NB4 (cell line): ENCODE measurements at places on chromosomes 3 and 15.

GRCh38 chr3:181454451-181455027, 257.2 kb upstream of the SOX2 start:
- DNase-seq = no peak

GRCh38 chr3:14861031-14861430, 42.3 kb downstream of the FGD5 start:
- DNase-seq = peak; percentile 13

GRCh38 chr15:33746203-33746602, 222.1 kb upstream of the CHRM5 start:
- DNase-seq = no peak

- no peak for DNase-seq
These were observed 282.7 kb downstream of the CNTN3 start for GRCh38 chr3:74331711-74332110.

- no peak for DNase-seq
These were observed 207.2 kb downstream of the ROBO2 start for GRCh38 chr3:77247061-77247460.

- no peak for DNase-seq
These were observed 107.7 kb downstream of the OSBPL10 start for GRCh38 chr3:31873254-31873820.
